ENCODE measurements at places on chromosomes 4 and X.

GRCh38 chr4:58360354-58361133 is 1250.4 kb upstream of the IGFBP7 start:
- no peak for DNase-seq

GRCh38 chr4:133483600-133484246 is 334.6 kb downstream of the PCDH10 start:
- DNase-seq, result no peak

DNA sequence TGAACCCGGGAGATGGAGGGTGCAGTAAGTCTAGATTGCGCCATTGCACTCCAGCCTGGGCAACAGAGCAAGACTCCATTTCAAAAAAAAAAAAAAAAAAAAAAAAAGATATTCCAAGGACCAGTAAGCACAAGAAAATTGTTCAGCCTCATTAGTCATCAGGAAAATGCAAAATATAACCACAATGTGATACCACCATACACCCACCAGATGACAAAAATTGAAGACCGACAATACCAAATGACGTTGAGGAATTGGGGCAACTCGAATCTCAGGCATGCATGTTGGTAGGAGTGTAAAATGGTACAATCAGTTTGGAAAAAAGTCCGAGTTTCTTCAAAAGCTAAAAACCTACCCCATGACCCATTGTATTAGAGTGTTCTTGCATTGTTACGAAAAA is 130.2 kb upstream of the FAM9B start:
- no peak for DNase-seq

GRCh38 chr4:123476089-123476488 is 79.5 kb downstream of the SPRY1 start:
- no peak for DNase-seq

DNA sequence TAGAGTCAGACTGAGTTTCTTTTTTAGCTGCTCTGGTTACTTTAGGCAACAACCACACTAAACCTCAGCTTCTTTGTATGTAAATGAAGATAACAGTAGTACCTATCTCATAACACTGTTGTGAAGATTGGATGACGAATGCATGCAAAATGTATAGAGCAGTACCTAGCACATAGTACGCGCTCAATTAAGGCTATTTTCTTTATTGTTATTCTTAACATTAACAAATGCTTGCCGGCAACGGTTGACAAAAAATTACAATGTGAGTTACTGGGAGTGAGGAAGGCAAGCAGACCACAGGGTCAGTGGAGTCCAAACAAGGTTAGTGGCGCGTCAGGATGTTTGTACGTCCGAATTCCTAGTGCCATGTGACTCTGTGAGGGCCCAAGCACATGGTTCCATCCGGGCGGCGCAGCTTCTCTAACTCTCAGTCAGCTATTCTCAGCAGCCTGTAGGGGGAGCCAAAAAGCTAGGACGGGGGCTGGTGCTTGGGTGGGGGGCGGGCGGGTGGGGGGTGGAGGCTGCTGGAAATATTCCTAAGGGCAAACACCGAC is 821 bp upstream of the NALF2 start:
- no peak for DNase-seq

DNA sequence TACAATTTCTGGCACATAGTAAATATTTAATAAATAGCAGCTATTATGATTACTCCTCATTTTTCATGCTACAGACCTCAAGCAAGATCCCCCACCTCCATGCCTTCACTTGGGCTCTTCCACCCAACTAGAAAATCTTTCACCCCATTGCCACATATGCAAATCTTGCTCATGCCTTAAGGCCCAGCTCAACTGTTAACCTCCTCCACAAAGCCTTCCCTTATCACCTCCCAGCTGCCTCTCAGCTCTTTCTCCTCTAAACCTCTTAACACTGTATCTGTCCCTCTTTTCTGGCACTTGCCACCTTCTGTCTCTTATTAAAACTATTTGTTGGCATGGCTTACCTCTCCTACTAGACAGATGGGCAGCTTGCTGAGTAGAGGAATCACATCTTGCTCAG is 51.5 kb downstream of the PJA1 start:
- no peak for DNase-seq

DNA sequence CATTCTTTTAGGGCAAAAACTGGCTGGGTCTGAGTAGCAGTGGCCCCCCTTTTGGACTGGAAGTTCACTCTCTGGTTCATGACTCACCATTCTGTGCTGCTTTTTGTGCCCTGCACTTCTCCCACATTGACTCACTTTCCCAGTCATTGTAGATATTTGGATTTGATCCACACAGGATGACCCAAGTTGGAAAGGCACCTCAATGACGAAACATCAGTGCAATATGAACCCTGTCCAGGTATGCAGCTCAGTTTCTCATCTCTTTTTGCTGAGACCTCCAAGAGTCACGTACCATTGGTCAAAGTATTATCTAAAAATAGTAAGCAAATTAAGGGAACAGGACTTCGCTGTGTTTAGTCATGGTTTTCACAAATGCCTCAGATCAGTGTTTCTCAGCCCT is 92.7 kb downstream of the CBLL2 start:
- DNase-seq, result no peak

DNA sequence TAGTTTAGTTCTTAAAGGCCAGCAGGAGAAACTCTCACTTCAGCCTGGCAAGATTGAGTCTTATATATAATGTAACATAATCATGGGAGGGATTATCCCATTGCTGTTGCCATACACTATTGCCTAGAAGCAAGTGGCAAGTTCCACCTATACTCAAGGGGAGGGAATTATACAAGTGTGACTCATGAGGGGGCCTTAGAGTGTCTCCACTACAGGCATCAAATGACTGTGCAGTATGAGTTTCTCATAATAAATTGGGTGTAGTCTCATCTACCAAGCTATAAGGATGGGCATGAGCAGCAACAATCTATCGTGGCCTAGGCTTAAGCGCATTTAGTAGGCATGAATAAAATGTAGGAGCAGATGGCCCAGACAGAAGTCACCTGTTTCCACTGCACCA is 89.1 kb upstream of the C1GALT1C1 start:
- DNase-seq, result no peak

DNA sequence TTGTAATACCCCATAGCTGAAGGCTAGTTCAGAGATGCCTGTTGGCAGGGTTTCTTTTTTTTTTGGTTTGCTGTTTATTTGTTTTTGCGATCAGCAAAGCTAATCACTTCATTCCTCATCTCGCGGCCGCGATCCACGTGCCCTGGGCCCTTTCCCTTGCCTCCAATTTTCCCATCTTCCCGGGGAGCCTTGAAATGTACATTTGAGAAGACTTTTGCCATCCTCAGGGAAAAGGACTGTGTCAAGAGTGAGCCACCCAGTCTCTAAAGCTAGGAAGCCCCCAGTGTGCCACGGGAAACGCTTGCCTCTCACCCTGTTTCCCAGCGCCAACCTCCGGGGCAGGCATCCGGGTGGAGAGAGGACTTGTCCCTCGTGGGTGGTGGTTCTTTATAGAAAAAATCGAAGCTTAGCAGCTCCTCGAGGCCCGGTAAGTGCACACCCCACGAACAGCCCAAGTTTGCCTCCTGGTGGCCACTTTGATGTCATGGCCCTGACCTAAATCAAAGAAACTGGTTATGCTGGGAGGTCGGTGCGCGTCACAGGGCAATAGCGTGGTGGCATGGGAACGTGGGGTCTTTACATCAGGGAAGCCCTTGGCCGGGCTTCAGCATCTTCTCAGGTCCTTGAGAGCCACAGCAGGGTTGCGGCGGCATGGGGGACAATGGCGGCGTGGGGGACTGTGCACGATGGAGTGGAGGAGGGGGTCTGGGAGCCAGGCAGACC is 42.0 kb downstream of the MAP7D3 start:
- DNase-seq, result peak; percentile 9

- DNase-seq, result no peak
Observed at GRCh38 chr4:144578681-144579080, 67.3 kb upstream of the HHIP start.

GRCh38 chr4:36310793-36311192 is 29.4 kb downstream of the DTHD1 start:
- no peak for DNase-seq

GRCh38 chr4:82217986-82218715 is 155.6 kb downstream of the HNRNPD start:
- DNase-seq, result no peak

DNA sequence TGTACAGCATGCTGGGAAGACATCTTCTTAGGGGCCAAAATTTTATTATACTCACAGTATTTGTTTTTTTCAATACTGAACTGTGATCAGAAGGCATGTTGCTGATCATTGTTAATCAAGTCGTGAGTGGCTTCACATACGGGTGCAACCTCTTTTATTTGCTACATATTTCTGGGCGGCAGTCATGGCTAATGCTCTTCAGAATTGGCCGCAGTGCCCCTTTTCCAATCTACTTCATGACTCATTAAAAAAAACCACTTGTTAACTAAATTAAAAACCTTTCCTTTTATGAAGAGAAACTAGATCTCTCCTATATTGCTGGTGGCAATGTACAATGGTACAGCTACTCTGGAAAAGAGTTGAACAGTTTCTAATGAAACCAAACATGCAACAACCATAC is 101.5 kb upstream of the C1GALT1C1 start:
- no peak for DNase-seq

GRCh38 chr4:55312489-55313101 is 33.4 kb upstream of the SRD5A3 start:
- no peak for DNase-seq

- DNase-seq, result no peak
Observed at GRCh38 chrX:10233696-10234095, 76.9 kb downstream of the CLCN4 start.

DNA sequence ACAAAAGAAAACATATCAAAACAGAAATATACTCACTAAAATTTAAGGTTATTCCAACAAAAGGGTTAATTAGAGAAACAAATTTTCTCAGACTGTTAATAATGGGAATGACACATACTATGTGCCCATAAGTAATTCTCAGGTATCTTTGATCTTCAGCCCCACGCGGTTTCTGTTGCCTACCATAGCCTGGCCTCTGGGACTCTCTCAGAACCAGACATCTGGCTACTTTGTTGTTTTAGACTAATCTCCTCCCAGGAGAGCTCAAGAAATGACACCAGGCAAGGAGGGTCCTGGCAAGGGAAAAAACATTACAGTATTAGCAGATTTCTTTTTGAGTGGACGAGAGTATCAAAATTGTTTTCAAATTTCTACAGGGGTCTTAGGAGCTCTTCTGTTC is 43.7 kb downstream of the SLC10A7 start:
- DNase-seq, result no peak

- no peak for DNase-seq
Observed at GRCh38 chr4:112637552-112637866, 566 bp downstream of the LARP7 start.

DNA sequence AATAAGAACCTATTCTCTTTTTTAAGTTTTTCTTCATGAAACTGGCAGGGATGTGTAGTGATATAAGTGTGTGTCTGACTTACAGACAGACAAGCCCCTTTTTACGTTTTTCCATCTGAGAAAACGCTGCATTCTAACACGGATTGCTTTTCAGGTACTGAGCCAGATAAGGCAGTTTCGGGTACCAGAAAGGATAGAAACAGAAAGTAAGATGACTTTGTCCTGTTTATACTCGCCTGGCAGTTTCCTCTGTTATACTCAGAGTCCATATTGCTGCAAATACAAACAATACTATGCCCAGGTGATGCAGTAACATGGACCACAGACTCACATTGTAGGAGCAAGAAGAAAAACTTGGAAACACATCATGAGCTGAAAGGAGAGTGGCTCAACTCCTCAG is 2320.6 kb upstream of the AGA start:
- no peak for DNase-seq

DNA sequence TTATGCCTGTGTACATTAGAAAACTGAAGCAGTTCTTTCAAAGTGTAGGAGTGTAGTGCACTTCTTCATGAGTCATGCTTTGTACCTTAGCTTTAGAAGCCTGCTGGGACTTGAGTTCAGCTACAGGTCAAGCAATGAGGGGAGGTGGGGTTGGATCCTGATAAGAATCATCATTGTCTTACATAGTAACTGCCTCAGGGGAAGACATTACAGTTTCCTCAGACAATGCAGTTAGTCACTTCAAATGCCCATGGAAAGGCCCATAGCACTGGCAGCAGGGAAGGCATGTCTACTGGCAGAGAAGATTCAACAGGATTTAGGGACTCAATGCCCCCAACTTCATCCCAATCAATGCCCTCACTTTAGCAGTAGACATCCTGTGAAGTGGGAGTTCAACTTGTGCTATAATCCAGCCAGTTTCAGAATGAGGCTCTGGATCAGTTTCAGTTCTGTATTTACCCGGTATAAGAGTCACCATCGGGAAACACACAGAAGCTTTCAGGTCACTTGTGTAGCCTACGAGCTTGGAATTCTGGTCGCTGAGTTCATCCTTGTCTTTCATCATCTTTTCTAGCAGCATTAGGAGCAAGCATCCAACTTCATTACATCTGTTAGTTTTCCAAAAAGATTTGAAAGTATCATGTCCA is 1216.5 kb downstream of the RAPGEF2 start:
- DNase-seq, result no peak

DNA sequence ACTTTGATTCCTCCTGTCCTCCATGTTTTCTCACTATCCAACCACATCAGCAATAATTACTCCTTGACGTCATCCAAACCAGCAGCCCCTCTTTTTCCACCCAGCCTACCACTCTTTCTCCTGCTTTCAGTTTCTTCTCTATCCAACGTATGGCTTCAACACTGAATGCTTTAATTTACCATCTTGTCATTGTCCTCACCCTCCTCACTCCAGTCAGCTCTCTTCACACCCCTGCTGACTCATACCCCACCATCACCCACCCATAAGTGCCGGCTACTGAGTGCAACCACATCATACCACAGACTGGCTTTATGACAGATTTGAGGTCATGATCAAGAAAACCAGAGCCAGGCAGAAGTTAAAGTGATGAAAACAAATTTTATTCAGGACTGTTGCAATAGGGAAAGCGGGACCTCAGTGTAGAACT is 9.8 kb upstream of the ANXA5 start:
- DNase-seq, result no peak

GRCh38 chrX:106726485-106727437 is at the start of gene RNF128:
Gene RNF128, plus strand, starts transcription at chrX:106726701. Its CDS starts 213 bp downstream, at chrX:106726914.
- DNase-seq, result peak; percentile 3

GRCh38 chrX:74023203-74023602 is 280.8 kb upstream of the ZCCHC13 start:
- DNase-seq, result no peak

GRCh38 chrX:17104433-17104832 is 158.0 kb downstream of the REPS2 start:
- no peak for DNase-seq

- DNase-seq, result no peak
Observed at GRCh38 chr4:56803471-56803870, 18.0 kb downstream of the SPINK2 start.

GRCh38 chr4:102455750-102456149 is 45.4 kb upstream of the NFKB1 start:
- DNase-seq, result no peak

DNA sequence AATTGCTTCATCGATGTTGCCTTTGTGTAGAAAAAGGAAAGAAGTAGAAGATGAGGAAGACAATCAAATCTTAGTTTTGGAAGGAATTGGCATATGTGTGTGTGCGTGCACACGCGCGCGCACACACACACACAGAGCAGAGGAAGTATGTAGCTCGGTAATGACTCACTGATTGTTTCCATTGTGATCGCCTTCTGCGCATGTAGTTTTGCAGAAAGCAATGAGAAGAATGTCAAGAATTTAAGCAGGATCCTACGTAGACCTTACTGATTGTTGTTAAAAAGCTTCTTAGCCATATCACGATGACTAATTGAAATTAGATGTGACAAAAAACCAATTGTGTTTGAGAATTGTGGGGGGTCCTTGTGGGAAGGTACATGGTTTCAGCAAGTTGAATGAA is 12.8 kb upstream of the LIMCH1 start:
- no peak for DNase-seq

All from stimulated activated CD4-positive, alpha-beta T cell treated with anti-CD3 and anti-CD28 coated beads, Interleukin-1b, Interleukin-23, amount 100 ng/mL, for 4 hours (primary cell).